ENCODE measurements at places on chromosomes 11 and 22.

GRCh38 chr11:8292351-8292750 lies 28.7 kb upstream of the LMO1 start:
- no peak for DNase-seq

GRCh38 chr11:96055706-96056387 lies 131.9 kb upstream of the MTMR2 start:
- no peak for DNase-seq

- DNase-seq: peak; percentile 72
Measured at GRCh38 chr11:79400717-79401330, 40.0 kb downstream of the TENM4 start.

DNA sequence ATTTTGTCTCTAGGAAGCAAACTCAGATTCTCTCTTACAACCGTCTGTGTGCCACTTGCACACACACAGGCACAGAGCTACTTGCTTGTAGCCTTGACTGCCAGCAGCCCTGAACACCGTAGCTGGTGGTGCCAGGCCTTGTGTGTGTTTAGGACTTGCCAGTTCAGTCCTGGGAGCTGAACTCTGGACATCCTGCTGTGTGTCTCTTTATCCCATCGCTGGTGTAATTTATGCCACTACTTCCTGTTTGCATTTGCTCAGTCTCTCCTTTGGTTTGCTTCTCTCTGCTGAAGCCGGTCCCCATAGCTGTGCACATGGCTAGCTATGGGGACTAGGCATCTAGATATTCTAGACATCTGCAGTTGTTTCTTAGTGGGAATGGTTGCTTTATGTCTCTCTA lies 24.0 kb downstream of the MARK2 start:
- DNase-seq: no peak

- no peak for DNase-seq
Measured at GRCh38 chr11:111209543-111210355, 35.8 kb upstream of the POU2AF2 start.

DNA sequence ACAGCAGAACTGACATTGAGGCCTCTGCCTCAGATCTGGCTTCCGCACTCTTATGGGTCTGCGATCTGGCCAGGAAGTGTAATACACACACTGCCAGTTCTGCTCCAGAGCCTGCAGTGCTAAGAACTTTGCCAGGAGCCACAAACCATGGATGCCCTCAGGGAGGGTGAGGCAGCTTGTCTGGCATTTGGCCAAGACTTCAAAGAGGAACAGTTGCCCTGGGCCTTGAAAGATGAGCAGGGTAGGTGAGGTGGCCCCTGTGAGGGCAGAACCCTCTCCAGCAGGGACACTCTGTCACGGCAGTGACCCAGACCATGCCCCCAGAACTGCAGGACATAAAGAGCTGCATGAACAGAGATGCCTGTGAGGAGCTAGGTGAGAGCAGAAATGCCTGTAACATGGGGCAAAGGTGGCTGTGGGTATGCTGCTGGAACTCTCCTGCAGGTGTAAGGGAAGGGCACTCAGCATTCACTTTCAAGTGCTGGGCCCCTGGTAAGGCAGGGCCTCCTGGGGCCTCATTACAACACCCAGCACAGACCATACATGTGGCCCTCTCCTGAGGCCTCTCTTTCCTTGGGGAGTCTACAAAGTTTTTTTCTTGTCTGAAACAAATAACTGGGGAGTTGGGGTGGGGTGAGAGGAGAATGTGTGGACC lies 47.3 kb downstream of the NEU3 start:
- DNase-seq: no peak

DNA sequence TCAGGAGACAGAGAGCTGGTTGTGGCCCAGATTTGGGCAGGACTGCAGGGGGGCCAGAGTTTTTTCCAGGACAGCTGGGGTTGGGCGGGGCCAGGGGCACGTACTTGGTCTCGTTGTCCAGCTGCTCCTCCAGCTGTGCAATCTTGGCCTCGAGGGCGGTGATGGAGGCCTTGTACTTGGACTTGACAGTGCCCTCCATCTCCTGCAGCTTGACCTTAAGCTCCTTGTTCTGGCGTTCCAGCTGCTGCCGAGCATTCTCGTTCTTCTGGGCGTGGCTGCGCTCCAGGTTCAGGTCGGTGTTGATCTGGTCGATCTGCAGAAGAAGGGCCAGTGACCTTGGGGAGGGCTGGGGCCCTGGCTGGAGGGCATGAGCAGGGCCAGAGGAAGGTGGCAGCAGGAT lies 32.1 kb downstream of the APOL1 start:
- no peak for DNase-seq

DNA sequence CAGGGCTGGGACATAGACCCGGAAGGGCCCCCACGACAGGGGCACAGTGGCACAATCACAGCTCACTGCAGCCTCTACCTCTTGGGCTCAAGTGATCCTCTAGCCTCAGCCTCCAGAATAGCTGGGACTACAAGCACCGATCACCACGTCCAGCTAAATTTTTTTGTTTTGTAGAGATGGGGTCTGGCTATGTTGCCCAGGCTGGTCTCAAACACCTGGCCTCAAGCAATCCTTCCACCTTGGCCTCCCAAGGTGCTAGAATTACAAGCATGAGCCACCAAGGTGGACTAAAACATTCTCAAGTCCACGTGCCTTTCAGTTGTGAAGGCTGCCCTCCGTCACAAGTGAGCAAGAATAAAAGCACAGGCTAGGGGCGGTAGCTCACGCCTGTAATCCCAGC lies 10.1 kb upstream of the COMT start:
- DNase-seq: no peak

DNA sequence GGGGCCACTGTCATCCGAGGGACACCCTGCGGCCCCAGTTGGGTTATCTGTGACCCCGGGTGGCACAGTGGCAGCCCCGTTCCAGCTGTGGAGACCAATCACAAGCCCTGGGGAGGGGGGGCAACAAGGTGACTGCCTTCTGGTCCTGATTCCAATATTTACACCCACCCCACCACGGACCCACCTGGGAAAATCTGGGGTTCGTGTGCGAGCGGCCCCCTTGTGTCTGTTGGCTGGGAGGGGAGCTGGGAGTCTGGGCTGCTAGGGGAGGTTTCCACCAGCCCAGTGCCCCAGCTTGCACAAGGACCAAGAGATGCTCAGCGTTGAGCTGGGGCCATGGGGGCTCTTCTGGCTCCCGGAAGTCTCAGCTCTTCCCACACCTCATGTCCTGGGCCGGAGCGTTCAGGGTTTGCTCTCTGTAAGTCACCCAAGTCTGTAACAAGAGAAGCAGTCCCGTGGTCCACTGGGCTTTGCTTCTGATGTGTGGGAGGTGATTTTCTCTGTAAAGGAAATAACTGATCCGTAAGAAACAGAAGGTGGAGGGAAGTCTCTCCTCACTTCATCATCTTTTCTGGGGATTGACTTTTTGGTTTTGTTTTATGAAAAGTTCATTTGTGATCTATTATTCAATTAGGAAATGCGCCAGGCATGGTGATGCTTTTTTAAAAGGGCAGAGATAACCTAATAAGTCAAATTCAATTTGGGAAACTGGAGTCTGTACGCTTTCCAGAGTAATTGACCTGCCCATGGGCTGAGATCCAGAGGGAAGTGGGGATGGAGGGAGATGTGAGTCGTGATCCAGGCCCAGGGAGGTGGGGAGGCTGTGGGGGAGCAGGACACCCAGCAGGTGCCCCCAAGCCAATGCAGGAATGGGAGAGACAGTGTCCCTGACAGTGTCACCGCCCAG lies 22.4 kb upstream of the GAL start:
- DNase-seq: no peak

DNA sequence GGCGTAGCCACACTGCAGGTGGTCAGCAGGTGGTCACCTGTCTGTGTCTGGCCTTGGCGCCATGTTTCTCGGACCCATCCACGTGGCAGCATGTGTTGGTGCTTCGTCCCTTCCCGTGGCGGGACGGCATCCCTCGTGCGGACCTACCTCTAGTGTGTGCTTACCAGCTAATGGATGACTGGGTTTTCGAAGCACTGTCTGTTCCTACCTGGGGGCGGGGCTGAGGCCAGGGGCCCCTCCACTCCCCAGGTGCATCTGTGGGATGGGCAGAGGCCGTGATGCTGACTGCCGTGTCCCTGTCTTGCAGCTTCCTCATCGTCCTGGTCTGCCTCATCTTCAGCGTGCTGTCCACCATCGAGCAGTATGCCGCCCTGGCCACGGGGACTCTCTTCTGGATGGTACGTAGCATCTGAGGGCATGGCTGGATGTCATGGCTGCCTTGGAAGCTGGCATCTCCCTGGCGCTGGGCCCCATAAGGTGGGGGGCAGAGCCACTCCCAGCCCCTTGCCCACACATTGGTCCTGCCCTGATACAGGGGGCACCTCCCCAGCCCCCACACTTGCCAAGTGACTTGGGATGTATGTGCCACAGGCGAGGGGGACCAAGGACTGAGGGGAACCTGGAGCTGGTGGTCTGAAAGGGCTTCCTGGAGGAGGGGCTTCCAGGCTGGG lies 82.9 kb downstream of the KCNQ1 start:
- peak; percentile 7 for DNase-seq

- peak; percentile 44 for DNase-seq
Measured at GRCh38 chr11:124863137-124863825, 2.0 kb upstream of the ROBO3 start.

DNA sequence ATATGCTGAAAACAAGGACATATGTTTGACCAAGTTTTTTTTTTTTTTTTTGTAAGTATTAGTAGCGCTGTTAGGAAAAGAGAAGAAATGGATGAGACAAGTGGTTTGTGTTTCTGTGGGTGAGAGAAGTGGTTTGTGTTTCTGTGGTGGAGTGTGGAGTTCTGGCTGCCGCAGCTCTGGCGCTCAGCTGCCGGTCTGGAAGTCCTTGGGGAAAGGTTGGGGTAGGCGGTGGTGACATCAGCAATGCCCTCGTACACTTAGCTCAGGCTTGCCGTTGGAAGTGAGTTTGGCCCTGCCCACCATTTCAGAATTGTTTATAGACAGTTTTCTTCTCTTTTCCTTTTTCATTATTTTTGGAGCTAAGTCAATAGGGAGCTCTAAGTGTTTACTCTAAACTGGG lies 116.6 kb downstream of the TBC1D22A start:
- DNase-seq: no peak

DNA sequence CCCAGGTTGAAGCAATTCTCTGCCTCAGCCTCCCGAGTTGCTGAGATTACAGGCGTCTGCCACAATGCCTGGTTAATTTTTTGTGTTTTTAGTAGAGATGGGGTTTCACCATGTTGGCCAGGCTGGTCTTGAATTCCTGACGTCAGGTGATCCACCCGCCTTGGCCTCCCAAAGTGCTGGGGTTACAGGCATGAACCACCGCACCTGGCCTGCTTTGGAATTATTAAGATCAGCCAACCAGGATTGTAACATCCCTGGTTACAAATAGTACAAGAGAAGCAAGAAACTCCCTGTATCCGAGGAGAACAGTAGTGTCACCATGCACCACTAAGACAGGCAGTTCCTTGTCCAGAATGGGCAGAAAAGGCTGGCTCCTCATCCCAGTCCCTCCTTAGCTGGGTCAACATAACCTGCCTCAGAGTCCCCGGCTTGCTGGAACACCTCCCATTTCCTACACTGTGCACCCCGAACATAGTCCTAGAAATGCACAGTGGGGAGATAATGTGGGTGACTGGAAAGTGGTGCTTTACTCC lies 77.2 kb upstream of the INCENP start:
- no peak for DNase-seq

DNA sequence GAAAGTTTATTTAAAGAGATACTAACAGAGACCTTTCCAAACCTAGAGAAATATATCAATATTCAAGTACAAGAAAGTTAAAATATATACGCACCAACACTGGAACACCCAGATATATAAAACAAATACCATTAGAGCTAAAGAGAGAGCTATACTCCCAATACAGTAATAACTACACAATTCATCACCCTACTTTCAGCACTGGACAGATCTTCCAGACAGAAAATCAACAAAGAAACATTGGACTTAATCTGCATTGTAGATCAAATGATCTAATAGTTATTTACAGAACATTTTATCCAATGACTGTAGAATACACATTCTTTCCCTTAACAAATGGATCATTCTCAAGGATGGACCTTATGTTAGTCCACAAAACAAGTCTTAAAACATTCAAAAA lies 311.9 kb downstream of the METTL15 start:
- no peak for DNase-seq

- DNase-seq: no peak
Measured at GRCh38 chr11:19625438-19625837, 87.2 kb upstream of the NAV2 start.

DNA sequence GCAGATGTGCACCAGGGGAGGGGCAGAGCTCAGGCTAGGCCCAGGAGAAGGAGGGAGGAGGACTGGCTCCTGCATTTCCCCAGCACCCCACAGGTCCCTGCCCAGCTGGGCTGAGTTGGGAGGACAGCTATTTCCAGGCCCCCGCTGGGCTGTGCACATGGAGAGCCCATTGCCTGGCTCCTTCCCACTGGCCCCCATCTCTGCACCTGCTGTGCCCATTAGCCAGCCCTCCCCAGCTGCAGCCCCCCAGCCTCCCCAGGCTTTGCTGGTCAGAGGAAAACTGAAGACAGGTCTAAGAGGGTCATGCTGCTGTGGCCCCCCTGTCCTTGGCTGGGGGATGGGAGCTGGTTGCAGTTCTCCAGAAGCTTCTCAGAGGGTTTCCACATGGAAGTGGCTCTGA lies 81.8 kb upstream of the SHANK2 start:
- DNase-seq: no peak

DNA sequence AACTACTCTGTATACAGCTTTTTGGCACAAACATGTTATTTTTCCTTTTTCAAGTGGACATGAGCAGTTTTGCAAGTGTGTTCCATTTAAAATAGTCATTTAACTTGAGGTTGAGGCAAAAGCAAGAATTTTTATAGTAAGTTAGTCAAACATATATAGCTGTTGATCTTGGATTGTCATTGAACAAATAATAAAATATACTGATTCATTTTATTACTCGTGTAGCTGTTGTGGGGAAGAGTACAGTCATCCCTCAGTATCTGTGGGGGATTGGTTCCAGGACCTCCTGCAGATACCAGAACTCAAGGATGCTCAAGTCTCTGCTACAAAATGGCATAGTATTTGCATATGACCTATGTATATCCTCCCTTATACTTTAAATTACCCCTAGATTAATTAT lies 45.3 kb downstream of the EXT2 start:
- DNase-seq: no peak

DNA sequence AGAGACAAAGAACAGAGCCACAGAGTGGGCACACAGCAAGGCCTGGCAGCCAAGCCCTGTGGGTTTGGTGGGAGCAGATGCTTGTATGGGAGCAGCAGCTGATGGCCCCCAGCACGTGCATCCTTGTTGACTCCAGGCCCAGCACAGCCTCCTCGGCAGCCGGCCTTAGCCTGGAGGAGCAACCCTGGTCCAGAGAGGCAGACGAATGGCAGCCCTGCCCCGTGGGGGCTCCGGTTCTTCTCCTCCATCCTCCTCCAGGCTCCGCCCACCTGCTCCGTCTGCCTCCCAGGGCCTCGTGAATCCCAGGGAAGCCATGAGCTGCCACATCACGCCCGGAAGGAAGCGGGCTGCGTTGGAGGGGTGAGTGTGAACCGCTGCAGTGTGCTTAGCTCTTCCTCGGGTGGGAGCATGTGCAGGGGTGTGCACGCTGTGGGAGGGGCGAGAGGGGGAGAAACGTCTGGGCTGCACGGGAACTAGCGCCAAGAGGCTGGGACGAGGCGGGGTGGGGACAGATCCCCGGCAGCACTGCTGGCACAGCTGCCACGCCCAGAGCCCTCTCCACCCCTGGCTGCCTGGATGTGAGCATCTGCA lies 36.3 kb upstream of the JAM3 start:
- DNase-seq: peak; percentile 51

GRCh38 chr22:38172832-38173640 lies 8.6 kb downstream of the PLA2G6 start:
- DNase-seq: no peak

GRCh38 chr11:85517272-85517671 lies 109.9 kb downstream of the DLG2 start:
- DNase-seq: no peak

Data from WTC11 (cell line).